ENCODE measurements at places on chromosomes 12 and 14. TPM values are rescaled to one million over a fixed set of nuclear protein-coding genes. Genes with fewer than 3 reads are reported as not detected.

TMEM132D gene
- total RNA-seq: not detected

TC2N gene
- 169 TPM for total RNA-seq

KRT75 gene
- not detected for total RNA-seq

WNT1 gene
- total RNA-seq: not detected

CLEC1A gene
- 1.9 TPM for total RNA-seq

GRCh38 chr14:23694085-23694948 is 58.2 kb downstream of the DHRS2 start:
- peaks cover 9% of the 10 kb centered on the region for H3K4me1 ChIP-seq
- no peaks in the 10 kb centered on the region for H3K27me3 ChIP-seq
- no peak overlapping the region for H3K27ac ChIP-seq
- no peaks in the 10 kb centered on the region for H3K36me3 ChIP-seq

GRCh38 chr12:104522985-104523722 is 66.4 kb downstream of the CHST11 start:
- no peaks in the 10 kb centered on the region for H3K4me1 ChIP-seq
- H3K4me3 ChIP-seq: no peak overlapping the region
- no peaks in the 10 kb centered on the region for H3K36me3 ChIP-seq
- no peaks in the 10 kb centered on the region for H3K27me3 ChIP-seq
- no peak overlapping the region for H3K27ac ChIP-seq

- H3K4me3 ChIP-seq: no peak overlapping the region
- no peaks in the 10 kb centered on the region for H3K27me3 ChIP-seq
- H3K27ac ChIP-seq: no peak overlapping the region
- no peak for DNase-seq
- H3K36me3 ChIP-seq: no peaks in the 10 kb centered on the region
- H3K4me1 ChIP-seq: no peaks in the 10 kb centered on the region
Observed at GRCh38 chr14:30345511-30345910, 213.4 kb upstream of the G2E3 start.

DNA sequence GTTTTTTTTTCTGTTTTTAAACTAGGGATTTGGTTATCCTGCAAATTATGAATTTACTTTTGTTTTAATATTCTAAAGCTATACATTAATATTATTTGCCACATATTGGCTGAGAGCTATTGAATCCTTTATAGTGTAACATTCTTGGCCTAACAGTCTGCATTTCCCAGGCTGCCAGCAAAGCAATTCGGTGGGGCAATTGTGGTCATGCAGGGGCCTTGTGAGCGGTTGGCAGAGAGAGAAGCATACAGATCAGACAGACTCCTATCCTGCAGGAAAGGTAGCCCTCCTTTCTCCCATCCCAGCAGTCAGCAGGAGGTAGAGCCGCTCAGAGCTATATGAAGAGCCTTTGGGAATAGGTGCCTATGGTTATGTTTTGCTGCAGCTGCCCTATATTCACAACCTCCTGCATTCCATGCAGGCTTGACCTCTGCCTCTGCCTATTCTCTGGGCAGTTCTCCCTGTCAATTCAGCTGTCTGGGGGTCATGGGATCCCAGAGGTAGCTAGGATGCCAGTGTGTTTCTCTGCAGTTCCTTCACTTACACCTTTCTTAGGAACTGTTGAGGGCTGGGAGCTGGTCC is 144.7 kb downstream of the GPHN start:
- no peak for DNase-seq
- no peak overlapping the region for H3K27ac ChIP-seq
- H3K4me1 ChIP-seq: no peaks in the 10 kb centered on the region

DNA sequence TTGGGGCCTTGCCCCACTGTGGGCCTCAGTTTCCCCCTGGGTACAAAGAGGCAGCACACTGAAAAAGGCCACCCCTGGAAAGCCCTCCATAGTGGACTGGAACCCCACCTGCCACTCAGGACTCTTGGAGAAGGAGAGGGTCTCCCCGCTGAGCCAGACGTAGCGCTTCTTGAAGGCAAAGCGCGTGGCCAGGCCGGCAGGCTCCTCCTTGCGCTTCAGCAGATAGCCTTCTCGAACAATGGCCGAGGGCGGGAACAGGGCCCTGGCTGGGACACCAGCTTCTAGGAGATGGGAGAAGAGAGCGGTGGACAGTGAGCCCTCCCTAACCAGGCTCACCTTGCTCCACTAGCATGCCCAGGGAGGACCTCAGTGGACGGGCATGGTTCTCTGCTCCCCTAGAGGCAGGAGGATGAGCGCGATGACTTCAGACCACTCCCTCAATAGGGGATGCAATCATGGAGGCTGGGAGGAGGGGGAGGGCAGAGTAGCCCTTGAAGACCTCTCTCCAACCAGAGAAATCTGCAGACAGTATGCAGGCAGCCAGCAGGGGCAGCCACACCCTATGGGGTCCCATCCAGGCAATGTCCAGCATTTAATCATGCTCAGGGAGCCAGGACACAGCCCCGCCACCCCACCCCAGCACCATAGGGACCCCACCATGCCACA is 29.8 kb downstream of the RASAL1 start:
- no peak overlapping the region for H3K4me3 ChIP-seq
- H3K36me3 ChIP-seq: no peaks in the 10 kb centered on the region
- H3K27ac ChIP-seq: no peak overlapping the region
- no peak for DNase-seq

- no peaks in the 10 kb centered on the region for H3K4me1 ChIP-seq
- H3K36me3 ChIP-seq: peaks cover 15% of the 10 kb centered on the region
- peak; percentile 50 for DNase-seq
- no peak overlapping the region for H3K4me3 ChIP-seq
Observed at GRCh38 chr14:94051115-94051514, 25.0 kb downstream of the OTUB2 start.

- no peak for DNase-seq
- H3K4me3 ChIP-seq: no peak overlapping the region
- no peaks in the 10 kb centered on the region for H3K36me3 ChIP-seq
- peak overlapping the region; percentile 57 for H3K27ac ChIP-seq
- H3K4me1 ChIP-seq: no peaks in the 10 kb centered on the region
Observed at GRCh38 chr12:30908722-30909348, 17.7 kb upstream of the TSPAN11 start.

- H3K27ac ChIP-seq: no peak overlapping the region
- H3K4me3 ChIP-seq: no peak overlapping the region
- H3K27me3 ChIP-seq: no peaks in the 10 kb centered on the region
- H3K36me3 ChIP-seq: no peaks in the 10 kb centered on the region
Observed at GRCh38 chr12:121781484-121781997, 11.9 kb downstream of the RHOF start.

- peak overlapping the region; percentile 48 for H3K27ac ChIP-seq
- no peaks in the 10 kb centered on the region for H3K27me3 ChIP-seq
- no peak overlapping the region for H3K4me3 ChIP-seq
- H3K36me3 ChIP-seq: no peaks in the 10 kb centered on the region
Observed at GRCh38 chr14:50770586-50770985, 60.4 kb downstream of the NIN start.

DNA sequence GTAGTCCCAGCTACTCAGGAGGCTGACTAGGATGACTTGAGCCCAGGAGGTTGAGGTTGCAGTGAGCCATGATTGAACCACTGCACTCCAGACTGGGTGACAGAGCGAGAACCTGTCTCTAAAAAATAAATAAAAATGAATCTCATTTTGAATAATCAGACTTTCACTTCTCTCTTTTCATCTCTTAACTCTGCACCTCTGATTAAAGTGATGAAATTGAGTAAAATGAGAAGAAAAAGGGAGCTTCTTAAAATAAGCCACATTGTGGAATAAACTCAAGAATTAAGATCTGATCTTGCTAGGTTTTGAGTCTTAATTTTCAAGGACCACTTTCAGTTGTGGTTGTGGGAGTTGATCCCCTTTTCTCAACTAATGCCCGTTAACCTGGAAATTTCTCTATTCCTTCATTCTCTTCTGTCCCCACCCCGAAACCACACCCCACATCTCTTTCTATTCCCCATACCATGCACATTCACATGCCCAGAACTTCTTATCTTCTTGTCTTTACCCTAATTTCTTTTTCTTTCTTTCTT is 70.9 kb upstream of the ETV6 start:
- DNase-seq: no peak
- H3K27me3 ChIP-seq: no peaks in the 10 kb centered on the region
- H3K27ac ChIP-seq: no peak overlapping the region

- no peaks in the 10 kb centered on the region for H3K4me1 ChIP-seq
- peak overlapping the region; percentile 97 for H3K4me3 ChIP-seq
- peak overlapping the region; percentile 93 for H3K27ac ChIP-seq
Observed at GRCh38 chr14:23556700-23557440, 799 bp downstream of the THTPA start.

DNA sequence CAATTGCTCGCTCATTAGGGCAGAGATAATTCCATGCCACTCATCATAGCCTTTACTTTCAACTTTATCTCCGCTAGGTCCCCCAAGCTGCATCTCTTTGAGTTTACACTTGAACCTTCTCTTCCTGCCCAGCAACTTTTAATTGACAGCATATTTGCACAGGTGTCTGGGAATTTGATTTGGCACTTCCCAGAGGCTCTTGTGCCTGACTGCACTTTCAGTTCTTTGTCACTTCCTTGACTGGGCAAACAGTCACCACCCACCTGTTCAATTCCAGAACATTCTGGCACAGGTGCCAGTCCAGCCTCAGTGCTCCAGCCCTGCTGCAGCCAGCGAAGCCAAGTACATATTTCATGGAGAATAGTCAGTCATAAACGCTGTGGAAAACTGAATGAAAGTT is 110.1 kb upstream of the LRIG3 start:
- no peaks in the 10 kb centered on the region for H3K4me1 ChIP-seq
- H3K27me3 ChIP-seq: no peaks in the 10 kb centered on the region
- H3K27ac ChIP-seq: no peak overlapping the region
- DNase-seq: no peak
- H3K36me3 ChIP-seq: no peaks in the 10 kb centered on the region
- no peak overlapping the region for H3K4me3 ChIP-seq

All from breast epithelium (tissue), 4 donors.